Lower lobe of right lung (tissue), 2 donors: ENCODE measurements at places on chromosomes 3 and 15. TPM values are rescaled to one million over a fixed set of nuclear protein-coding genes. Genes with fewer than 3 reads are reported as not detected.

DNA sequence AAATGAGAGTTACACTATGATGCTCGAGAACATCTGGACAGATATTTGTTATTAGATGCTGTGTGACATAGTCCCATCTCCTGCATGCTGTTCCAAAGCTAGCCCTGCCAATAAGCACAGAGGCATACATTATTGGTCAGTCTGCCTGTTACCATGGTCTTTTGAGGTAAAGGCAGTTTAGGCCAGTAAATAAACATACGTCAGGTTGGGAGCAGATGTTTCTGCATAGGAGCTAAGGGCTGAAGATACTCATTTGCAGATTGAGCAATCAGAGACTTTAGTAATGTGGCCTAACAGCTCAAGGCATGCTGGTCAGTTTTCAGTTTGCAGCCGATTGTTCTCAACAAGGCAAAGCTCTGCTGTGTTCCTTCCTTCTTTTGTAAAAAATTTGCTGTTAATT, 192.9 kb downstream of the ADAMTSL3 start:
- DNase-seq = no peak
- H3K4me1 ChIP-seq = peaks cover 22% of the 10 kb centered on the region
- H3K4me3 ChIP-seq = no peak overlapping the region
- H3K36me3 ChIP-seq = no peaks in the 10 kb centered on the region

DNA sequence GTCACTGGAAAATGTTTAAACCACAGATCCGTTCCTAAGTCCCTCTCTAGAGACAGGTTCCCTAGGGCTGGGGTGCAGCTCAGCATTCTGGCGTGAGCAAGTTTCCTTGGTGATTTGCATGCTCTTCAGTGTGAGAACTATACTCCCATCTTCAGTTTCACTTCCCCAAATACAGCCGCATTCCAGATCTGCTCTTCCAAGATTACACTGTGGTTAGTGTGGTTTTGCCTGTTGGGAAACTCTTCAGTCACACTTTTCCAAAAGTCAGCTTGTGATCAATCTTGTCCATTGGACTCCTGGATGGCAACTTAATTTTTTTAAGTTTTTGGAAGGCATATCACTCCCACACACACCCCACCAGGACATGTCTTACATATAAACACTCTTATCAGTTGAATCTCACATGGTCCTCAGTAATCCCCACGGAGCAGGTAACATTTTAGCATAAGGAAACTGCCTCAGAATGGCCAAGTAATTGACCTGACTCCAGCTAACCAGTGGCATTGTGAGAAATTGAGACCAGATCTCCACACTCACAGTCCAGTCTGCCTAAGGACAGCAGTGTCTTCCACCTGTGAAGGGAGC, 33.5 kb upstream of the PTPN23 start:
- no peak overlapping the region for H3K4me3 ChIP-seq
- peaks cover 15% of the 10 kb centered on the region for H3K4me1 ChIP-seq
- H3K36me3 ChIP-seq = peaks cover 32% of the 10 kb centered on the region
- no peaks in the 10 kb centered on the region for H3K27me3 ChIP-seq

DNA sequence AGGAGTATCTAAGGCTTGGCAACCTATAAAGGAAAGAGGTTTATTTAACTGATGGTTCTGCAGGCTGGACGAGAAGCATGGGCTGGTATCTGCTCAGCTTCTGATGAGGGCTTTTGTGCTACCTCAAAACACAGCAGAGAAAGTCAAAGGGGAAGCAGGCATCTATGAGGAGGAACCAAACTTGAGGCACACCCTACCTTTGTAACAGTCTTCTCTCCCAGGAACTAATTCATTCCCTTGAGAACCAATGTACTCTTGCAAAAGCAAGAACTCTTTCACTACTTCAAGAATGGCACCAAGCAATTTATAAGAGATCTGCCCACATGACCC, 109.0 kb downstream of the CGGBP1 start:
- H3K4me3 ChIP-seq = no peak overlapping the region
- no peaks in the 10 kb centered on the region for H3K36me3 ChIP-seq
- no peaks in the 10 kb centered on the region for H3K4me1 ChIP-seq
- H3K27ac ChIP-seq = no peak overlapping the region

DNA sequence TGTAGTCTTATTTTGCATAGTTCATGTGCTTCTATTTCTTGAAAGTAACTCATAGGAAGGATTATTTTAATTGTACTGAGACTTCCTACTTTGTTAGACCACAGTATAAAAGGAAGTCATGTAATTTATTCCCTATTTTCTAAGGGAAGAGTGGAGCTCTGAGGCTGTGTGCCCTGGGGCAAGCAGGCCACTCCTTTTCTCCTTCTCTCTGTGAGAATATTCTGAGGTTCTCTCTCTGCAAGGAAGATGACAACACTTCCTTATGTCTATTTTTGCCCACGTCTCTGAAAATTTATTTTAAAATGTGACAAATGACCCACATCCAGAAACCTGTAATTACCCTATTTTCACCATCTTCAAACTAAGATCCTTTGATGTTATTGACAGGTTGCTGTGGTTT, 11.0 kb downstream of the KCTD6 start:
- no peak for DNase-seq
- peaks cover 42% of the 10 kb centered on the region for H3K36me3 ChIP-seq
- H3K27ac ChIP-seq = no peak overlapping the region
- no peak overlapping the region for H3K4me3 ChIP-seq

DNA sequence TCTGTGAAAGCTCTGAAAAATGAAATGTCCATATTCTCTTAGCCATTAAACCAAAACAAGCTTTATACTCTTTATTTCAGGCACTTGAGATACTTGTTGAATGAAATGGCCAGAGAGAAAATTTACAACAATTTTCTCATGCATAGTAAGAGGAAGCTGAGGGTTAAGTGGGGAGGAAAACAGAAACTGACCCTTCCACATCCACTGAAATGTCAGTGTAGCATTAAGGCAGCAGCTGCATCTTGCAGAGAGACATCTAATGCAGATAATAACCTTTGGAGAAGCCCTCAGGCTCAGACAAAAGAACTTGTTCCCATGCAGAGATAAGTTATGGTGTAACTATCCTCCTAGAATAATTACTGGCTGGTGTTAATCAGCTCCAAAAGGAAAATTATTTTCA, 34.0 kb downstream of the ZDHHC23 start:
- H3K36me3 ChIP-seq = peaks cover 31% of the 10 kb centered on the region

DNA sequence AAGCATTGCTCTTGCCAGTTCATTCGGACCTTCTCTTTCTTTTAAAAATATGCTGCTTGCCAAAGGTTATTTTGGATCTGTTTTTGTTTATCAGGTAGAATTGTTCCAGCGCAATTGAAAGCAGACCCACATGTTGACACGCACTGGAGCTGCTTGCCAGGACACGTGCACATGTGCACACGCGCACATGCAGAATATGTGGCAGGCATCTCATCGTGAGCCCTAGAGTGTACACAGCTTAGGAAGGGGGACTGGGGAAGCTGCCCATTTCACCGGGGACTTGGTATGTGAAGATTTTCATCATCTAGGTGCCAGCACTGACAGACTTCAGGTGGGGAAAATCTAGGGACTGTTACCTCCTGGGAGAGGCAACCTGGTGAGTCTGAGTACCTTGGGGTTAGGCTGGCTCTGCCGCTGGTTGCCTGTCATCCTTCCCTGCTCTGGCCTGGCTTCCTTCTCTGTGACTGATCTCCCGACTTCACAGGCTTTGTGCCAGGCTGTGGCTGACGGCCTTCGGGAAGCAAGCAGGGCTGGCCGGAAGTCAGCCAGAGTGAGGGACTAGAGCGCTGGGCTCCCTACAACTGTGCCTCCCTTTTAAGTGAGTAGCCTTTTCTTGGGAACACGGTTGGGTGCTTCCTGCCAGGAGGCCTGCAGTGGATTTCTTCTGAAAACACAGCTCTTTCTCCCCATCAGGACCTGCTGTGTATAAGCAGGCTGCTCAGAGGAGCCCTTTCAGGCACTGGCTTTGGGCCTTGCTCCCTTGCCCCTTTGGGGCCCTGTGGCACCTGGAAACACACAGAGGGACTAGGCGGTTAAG, 129.3 kb downstream of the EEFSEC start:
- H3K27me3 ChIP-seq = no peaks in the 10 kb centered on the region
- no peak overlapping the region for H3K4me3 ChIP-seq
- no peak overlapping the region for H3K27ac ChIP-seq
- peaks cover 6% of the 10 kb centered on the region for H3K36me3 ChIP-seq

- H3K36me3 ChIP-seq = no peaks in the 10 kb centered on the region
- H3K27ac ChIP-seq = no peak overlapping the region
- no peaks in the 10 kb centered on the region for H3K27me3 ChIP-seq
- DNase-seq = no peak
- no peak overlapping the region for H3K4me3 ChIP-seq
Measured at GRCh38 chr3:80733522-80734176, 965.9 kb upstream of the ROBO1 start.

DNA sequence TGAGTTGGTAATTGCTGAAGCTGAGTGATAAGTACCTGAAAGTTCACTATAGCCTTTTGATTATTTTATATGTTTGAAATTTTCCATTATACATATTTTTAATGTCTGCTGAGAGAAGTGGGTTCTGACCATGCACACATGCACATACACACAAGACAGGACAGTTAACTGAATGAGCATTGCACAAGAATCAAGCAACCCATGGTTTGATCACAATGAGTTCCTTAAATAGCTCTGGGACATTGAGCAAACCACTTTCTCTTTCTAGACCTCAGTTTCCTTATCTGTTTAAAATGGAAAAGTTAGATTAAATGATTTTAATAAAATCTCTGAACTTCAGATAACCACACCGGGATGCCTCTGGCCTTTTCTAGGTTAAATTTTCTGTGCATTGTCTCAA, 26.7 kb downstream of the SNTN start:
- H3K27me3 ChIP-seq = no peaks in the 10 kb centered on the region
- H3K4me3 ChIP-seq = no peak overlapping the region
- no peaks in the 10 kb centered on the region for H3K36me3 ChIP-seq
- H3K4me1 ChIP-seq = no peaks in the 10 kb centered on the region
- H3K27ac ChIP-seq = no peak overlapping the region

DNA sequence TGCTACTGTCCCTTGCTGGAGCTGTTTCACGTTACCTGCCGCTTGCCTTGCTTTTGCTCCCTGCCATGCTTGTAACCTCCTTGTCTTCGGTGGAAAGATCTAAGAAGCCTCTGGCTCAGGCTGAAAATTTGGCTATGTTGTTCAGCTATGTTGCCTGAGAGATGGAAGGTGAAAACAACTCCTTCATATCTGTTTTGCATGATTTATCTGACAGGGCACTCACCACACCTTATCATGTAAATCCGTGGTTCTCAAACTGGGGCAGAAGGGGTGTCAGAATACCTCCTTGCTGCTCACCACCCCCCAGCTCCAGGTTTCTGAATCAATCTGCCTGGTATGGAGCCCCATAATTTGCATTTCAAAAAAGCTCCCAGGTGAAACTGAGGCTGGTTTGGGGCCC, 6.5 kb upstream of the CORO2B start:
- no peak overlapping the region for H3K27ac ChIP-seq
- no peak for DNase-seq
- H3K36me3 ChIP-seq = no peaks in the 10 kb centered on the region
- peaks cover 4% of the 10 kb centered on the region for H3K27me3 ChIP-seq
- H3K4me3 ChIP-seq = no peak overlapping the region

GRCh38 chr3:56320883-56321282, 147.4 kb downstream of the ERC2 start:
- no peak overlapping the region for H3K4me3 ChIP-seq
- DNase-seq = no peak
- peaks cover 4% of the 10 kb centered on the region for H3K27me3 ChIP-seq

GRCh38 chr15:101004500-101004899, 85.3 kb downstream of the LRRK1 start:
- H3K4me1 ChIP-seq = peaks cover 17% of the 10 kb centered on the region
- H3K27me3 ChIP-seq = no peaks in the 10 kb centered on the region
- DNase-seq = no peak
- no peaks in the 10 kb centered on the region for H3K36me3 ChIP-seq
- H3K27ac ChIP-seq = no peak overlapping the region

DNA sequence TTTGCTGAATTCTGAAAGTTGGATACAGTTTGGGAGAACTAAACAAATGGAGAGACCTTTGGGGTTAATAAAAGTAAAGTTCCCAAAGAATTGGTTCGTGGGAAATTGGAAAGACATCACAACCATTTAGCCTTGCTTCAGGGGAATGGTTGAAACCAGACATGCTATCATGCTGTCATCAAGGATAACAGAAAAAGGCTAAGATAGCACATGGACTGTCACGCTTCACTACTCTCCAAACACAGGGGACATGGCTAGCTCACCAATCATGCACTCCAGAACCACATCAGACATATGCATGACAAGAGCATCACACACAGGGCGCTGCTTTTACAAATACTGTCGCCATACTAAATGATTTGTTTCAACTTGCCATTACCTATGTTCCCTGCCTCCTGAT, 671.7 kb upstream of the ROBO1 start:
- H3K27me3 ChIP-seq = no peaks in the 10 kb centered on the region
- no peaks in the 10 kb centered on the region for H3K36me3 ChIP-seq
- H3K27ac ChIP-seq = no peak overlapping the region
- no peak for DNase-seq
- H3K4me3 ChIP-seq = no peak overlapping the region

GRCh38 chr3:117700573-117701360, 991.2 kb downstream of the TUSC7 start:
- DNase-seq = no peak
- no peaks in the 10 kb centered on the region for H3K36me3 ChIP-seq
- no peak overlapping the region for H3K27ac ChIP-seq
- H3K27me3 ChIP-seq = no peaks in the 10 kb centered on the region
- peaks cover 1% of the 10 kb centered on the region for H3K4me1 ChIP-seq

- H3K4me3 ChIP-seq = no peak overlapping the region
- peaks cover 17% of the 10 kb centered on the region for H3K4me1 ChIP-seq
- no peaks in the 10 kb centered on the region for H3K36me3 ChIP-seq
- H3K27me3 ChIP-seq = no peaks in the 10 kb centered on the region
- no peak overlapping the region for H3K27ac ChIP-seq
- DNase-seq = no peak
Measured at GRCh38 chr15:71080705-71081104, 34.6 kb upstream of the THSD4 start.

DNA sequence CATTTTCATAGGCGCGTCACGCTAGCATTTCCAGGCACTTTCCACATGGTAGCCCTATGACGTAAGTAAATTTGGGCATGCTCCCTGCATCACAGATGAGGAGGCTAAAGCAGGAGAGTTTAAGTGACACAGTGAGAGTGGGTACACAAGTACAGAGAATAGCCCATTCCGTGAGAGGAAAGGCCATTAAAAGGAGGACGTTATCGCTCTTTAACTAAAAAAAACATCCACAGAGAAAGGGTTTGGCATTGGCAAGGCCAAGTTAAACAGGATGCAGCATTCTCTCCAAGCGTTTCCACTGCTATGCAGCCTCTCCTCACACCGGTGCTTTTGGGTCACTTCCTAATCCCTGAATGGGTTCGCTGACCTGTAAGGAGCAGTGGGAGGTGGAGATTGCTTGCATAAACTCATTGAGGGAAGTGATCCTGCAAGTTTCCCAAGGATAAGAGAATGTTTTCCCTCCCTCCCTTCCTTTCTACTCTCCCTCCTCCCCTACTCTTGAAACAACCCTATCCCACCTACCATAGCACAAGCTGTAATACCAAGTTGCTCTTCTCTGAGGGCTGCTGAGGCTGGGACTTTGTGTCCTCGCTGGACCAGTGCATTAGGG, 147.7 kb downstream of the VGLL4 start:
- H3K27ac ChIP-seq = peak overlapping the region; percentile 58
- no peaks in the 10 kb centered on the region for H3K36me3 ChIP-seq
- no peaks in the 10 kb centered on the region for H3K27me3 ChIP-seq

GRCh38 chr3:14806641-14807263, 12.0 kb upstream of the FGD5 start:
- no peak overlapping the region for H3K27ac ChIP-seq
- peaks cover 11% of the 10 kb centered on the region for H3K27me3 ChIP-seq
- H3K4me3 ChIP-seq = no peak overlapping the region
- peak; percentile 66 for DNase-seq
- H3K36me3 ChIP-seq = no peaks in the 10 kb centered on the region
- H3K4me1 ChIP-seq = peaks cover 50% of the 10 kb centered on the region

The DOCK3 gene
- total RNA-seq = 1.5 TPM

The CHDH gene
- total RNA-seq = 17.3 TPM

The ADAMTSL3 gene
- 26.4 TPM for total RNA-seq

The CCDC39 gene
- 2.2 TPM for total RNA-seq

The IQCH gene
- total RNA-seq = 2.3 TPM

The FANCD2OS gene
- not detected for total RNA-seq

The SERP1 gene
- 150 TPM for total RNA-seq
